Kasumi-1 (cell line): ENCODE measurements at places on chromosomes 4 and X.
A peak's percentile ranks its signal among the peaks of the same experiment; 100 is the strongest.

DNA sequence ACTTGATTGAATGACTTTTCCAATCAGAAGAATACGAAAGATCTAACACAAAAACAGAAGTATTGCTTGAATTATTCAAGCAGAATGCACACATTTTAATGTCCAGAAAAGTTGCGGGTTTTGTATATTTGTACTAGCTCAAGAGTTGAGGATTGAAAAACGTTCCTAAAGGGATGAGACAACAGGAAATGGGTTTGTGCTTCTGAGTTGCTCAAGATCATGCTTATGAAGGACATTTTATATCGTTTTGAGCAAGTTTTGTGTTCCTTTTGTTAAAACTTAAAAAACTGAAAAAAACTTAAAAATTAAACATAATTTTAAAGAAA is 353 bp upstream of the SMIM10 start:
- DNase-seq: no peak

GRCh38 chr4:34845926-34846325 is 1398.4 kb downstream of the ARAP2 start:
- no peak for DNase-seq

DNA sequence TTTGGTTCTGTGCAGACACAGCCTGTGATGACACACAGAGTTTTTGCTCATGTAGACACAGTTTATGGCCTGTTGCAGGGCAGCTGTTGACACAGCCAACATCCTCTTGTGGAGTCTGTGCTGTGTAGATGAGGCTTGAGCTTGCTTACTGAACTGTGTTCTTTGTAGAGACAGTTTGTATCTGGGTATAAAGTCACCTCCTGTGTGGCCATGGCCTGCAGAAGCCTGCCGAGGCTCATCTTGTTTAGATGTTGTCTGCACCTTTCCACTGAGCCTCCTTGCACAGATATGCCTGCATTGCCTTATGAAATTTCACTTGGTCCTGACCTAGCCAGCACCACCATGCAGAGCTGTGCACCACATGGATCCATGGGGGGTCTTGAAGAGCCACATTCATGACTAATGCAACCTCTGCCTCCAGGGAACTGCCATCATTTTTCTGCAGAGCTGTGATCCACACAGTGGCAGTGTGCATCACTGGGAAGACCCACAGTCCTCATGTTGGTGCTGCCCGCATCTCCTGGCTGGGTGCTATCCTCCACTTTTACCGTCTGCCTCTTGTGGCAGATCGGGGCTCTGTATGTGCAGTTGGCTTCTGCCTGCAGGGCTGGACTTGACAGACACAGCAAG is 198.0 kb upstream of the MAMLD1 start:
- DNase-seq: no peak

DNA sequence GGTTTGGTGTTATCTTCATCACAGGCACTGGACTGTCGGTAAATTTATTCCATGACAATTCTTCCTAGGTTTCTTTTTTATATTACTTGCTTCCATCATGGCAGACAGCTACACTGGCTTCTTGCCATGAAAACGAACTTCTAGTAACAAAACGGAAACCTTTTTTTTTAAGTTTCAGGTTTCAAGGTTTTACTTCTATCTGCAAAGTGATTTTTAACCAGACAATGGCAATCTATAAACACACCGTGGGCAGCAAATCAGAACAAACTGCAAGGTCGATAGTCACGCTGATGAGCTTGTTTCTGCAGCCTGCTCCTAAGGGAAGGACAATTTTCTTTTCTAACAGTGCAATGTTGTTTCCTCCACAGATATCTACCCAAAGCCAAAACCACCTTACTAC is 29.9 kb downstream of the XG start:
- no peak for DNase-seq

GRCh38 chrX:68252664-68253063 is 180.6 kb downstream of the OPHN1 start:
- DNase-seq: no peak

GRCh38 chr4:153159728-153160221 is 44.5 kb upstream of the TRIM2 start:
- DNase-seq: no peak

DNA sequence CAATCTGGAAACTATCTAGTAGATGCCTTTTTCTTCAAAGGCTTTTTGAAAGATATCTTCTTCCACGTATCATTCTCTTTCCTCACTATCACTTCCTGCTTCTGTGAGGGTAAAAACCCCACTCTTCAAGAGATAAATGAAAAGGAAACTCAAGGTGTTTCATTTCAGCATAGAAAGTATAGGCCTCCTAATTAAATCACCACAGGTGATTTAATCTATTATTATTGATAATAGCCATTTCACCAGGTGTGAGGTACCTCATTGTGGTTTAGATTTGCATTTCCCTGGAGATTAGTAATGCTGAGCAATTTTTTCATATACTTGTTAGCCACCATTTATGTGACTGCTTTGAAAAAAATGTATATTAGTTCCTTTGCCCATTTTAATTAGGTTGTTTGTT is 92.0 kb upstream of the EMCN start:
- DNase-seq: no peak

- DNase-seq: peak; percentile 18
Measured at GRCh38 chrX:38206542-38206941, 14.1 kb downstream of the SRPX start.

DNA sequence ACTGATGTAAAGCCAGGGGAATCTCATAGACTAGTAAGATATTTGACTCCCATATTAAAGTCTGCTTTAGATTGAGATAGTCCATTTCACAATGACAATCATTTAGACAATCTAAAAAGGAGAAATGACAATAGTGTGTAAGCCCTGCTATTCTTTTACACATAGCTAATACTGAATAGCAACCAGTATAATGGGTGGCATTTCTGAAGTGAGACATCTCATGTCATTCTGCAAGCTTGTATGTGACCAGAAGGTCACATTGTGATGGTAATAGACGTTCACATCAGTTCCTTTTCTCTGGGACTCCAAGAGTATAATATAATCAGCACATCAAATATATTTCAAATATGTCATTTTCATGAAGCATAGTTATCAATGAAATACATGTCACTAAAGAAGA is 440.2 kb downstream of the GALNTL6 start:
- no peak for DNase-seq

GRCh38 chr4:11455201-11455835 is 26.6 kb upstream of the HS3ST1 start:
- no peak for DNase-seq

DNA sequence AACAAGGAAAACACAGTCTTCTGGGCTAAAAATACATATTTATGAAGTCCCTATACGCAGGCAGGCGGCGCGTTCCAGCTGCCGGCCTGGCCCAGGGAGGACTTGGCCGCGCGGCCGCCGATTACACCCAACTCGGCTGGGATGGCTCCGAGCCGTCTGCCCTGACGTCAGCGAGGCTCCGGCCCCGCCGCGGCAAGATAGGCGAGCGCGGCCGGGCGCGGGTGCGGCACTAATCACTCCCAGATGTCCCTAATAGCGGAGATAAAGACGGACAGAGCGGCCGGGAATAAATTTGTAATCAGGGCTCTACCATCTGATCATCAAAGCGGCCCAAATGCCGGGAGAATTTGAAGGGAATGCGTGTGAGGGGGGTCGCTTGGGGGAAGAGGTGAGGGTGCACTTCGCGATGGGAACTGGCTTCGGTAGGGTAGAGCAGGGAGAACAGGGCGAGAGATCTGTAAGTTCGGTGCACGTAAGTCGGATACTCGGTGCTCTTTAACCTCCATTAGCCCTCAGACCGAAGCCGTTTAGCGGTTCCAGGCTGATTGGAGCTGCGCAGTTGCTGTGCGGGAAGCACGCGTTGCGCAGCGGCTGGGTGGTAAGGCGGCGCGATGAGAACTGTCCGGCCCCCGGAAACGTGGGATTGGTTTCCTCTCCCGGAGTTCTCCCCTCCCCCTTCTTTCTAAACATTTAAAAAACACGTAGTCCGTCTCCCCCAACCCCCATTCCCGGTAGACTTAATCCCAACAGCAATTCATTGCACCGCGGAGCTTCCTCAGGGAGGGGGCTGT is 7.7 kb downstream of the HAND2 start:
- no peak for DNase-seq

GRCh38 chrX:113399506-113400192 is 559.0 kb upstream of the AMOT start:
- DNase-seq: no peak

DNA sequence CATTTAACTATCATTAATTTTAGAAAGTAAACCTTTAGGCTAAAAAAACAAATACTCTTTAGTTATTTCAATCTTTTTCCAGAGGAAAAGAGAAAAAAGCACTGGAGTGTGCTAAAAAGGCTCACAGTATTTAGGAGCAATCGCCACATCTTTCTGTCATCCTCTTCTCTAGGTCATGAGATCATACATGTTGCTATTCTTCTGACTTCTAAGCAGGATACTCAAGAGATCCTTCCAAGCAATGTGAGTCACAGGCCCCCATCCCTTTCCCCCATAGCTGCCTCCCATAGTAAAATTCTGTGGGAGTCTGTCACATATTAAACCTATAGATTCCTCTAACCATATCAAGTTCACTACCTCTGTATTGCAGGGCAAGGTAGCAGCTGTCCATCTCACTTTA is 7.7 kb downstream of the EDNRA start:
- DNase-seq: no peak

- peak; percentile 64 for DNase-seq
Measured at GRCh38 chr4:76199664-76200211, 13.9 kb downstream of the SCARB2 start.

DNA sequence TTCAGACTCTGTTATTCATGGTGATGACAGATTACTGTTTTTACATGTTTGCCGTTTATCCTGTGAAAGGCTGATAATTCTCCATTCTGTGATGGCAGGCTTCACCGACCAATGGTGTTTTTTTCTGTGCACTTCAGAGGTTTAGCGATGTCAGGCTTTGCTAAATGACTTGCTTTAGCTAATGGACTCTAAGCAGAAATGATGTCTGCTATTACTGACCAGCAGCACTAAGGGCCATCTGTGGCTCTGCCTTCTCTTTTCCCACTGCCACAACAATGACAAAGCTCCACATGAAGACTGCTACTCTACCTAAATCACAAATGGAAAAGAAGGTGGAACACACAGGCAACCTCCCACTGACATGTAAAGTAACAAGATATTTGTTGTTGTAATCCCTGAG is 68.4 kb upstream of the ALB start:
- DNase-seq: no peak

- no peak for DNase-seq
Measured at GRCh38 chr4:150145946-150146340, 67.7 kb downstream of the DCLK2 start.

DNA sequence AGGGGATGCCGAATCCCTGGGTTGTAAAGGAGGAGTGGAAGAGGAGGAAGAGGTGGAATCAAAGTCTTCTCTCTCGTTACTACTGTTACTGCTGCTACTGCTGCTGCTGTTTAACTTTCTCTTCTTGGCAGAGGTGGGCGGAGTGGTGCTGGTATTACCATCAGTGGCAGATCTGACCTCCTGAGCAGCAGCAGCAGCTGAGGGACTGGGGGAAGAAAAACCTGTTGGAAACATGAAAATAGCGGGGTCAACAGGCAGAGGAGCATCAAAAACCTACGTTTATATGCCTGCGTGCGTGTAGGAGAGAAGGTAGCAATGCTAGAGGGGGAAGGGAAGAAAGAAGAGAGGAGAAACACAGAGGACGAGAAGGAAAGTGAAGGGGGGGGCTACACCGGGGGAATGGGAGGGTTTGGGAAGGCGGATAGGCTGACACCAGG is 339 bp downstream of the CUL4B start:
- peak; percentile 18 for DNase-seq

DNA sequence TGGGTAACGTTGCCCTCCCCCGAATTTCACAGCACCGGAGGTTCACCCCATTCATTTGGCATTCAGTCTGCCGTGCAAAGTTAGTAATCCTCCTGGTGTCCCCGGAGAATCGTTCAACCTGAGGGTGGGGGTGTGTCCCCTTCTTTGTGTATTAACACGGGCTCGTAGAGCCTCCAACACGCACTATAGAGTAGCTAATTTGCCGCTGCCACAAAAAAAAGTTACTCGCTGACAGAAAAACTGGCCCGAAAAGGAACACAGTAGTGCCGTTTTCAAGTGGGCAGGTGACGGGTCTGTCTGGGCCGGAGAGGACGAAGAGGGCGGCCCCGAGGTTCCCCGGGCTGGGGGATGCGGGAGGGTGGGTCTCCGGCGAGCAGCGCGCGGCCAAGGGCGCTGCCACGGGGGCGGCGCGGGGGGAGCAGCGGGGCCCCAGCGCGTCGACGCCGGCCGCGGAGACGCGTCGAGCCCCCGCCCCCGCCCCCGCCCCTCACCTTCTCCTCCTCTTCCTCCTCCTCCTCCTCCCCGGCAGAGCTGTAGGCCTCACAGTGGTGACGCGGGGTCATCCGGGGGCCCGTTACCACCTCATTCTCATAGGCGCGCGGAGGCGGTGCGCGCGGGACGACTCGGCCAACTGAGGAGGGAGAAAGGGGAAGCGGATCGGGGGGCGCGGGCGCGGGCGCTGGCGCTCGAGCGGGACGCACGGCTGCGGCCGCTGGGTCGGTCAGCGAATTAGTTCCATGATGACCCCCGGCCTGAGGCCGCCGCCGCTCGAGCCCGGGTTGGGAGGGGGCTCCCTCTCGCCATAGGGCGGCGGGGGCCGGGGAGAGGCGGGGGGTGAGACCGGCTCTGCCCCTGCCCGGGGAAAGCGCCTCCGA is 571 bp downstream of the CCNI start:
- peak; percentile 72 for DNase-seq

- peak; percentile 17 for DNase-seq
Measured at GRCh38 chr4:163748449-163748848, 254.0 kb downstream of the TMA16 start.

- DNase-seq: peak; percentile 27
Measured at GRCh38 chrX:118347131-118347530, 1.2 kb downstream of the WDR44 start.

- no peak for DNase-seq
Measured at GRCh38 chrX:107272431-107272921, 66.1 kb downstream of the DNAAF6 start.

DNA sequence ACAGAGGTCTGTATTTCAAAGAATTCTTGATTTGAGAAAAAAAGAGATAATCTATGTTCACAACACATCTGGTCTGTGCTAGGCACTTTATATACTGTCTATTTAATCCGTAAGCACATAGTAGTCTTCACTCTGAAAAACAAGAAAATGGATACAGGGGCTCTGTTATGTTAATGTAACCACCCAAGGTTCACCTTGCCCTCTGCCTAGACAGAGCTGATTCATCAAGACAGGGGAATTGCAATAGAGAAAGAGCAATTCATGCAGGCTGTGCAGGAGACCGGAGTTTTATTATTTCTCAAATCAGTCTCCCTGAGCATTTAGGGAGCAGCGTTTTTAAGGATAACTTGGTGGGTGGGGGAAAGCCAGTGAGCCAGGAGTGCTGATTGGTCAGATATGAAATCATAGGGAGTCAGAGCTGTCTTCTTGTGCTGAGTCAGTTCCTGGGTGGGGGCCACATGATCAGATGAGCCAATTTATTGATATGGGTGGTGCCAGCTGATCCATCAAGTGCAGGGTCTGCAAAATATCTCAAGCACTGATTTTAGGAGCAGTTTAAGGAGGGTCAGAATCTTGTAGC is 92.9 kb upstream of the TNIP3 start:
- DNase-seq: no peak

GRCh38 chr4:48796191-48796926 is 16.3 kb upstream of the FRYL start:
- DNase-seq: no peak

- no peak for DNase-seq
Measured at GRCh38 chr4:87046121-87046551, 111.3 kb downstream of the AFF1 start.
